ENCODE measurements at places on chromosomes 3 and 15. TPM values are rescaled to one million over a fixed set of nuclear protein-coding genes. Genes with fewer than 3 reads are reported as not detected.

The RCCD1 gene
- total RNA-seq, result 5.2 TPM

The GOLGA6L10 gene
- total RNA-seq, result 0.28 TPM

The RTP4 gene
- total RNA-seq, result not detected

The DNAJB11 gene
- 71.2 TPM for total RNA-seq

The SPINK8 gene
- not detected for total RNA-seq

The ZNF80 gene
- total RNA-seq, result not detected

The SEMA3G gene
- total RNA-seq, result 175 TPM

The SH2D7 gene
- total RNA-seq, result not detected

The UROC1 gene
- total RNA-seq, result not detected

The SLC6A6 gene
- 46.3 TPM for total RNA-seq

GRCh38 chr3:73041537-73041936 lies 19.9 kb upstream of the EBLN2 start:
- DNase-seq, result no peak

DNA sequence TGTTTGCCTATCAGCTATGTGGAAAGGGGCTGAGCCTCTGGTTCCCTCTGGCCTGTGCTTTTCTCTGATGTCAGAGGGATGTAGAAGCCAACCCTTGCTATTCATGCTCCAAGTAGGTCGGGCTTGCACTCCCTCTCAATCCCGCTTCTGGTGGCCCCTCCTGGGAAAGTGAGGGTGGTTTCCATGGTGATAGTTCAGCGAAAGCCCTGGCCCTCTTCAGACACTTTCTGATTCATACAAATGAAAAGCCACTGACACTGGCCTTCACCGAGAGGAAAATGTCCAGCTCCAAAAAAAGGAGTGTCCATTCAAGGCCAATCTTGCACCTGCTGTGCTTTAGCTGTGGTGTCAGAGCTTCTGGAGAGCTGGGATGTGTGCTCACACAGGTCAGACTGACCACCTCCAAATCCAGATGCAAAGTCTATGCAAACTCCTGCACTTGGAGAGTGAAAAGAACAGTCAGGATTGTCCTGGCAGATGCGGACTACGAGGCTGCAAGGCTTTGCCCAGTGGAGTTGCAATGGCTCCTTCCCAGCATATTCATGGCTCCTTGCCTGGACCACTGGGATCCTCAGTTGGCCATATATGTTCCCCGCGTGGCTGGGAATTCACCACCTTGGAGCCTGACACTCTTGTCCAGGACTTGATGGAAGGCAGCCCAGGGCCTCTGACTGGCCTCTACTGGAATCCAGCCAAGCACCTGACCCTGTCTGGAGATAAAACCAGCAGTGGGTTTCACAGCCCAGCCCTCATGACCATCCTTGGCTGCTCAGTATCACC lies 96.6 kb downstream of the CEMIP start:
- no peak for DNase-seq

GRCh38 chr3:105014631-105015030 lies 352.1 kb upstream of the ALCAM start:
- no peak for DNase-seq

- no peak for DNase-seq
Observed at GRCh38 chr3:76361010-76361409, 575.7 kb upstream of the ZNF717 start.

GRCh38 chr3:35965908-35966307 lies 326.6 kb downstream of the ARPP21 start:
- no peak for DNase-seq

DNA sequence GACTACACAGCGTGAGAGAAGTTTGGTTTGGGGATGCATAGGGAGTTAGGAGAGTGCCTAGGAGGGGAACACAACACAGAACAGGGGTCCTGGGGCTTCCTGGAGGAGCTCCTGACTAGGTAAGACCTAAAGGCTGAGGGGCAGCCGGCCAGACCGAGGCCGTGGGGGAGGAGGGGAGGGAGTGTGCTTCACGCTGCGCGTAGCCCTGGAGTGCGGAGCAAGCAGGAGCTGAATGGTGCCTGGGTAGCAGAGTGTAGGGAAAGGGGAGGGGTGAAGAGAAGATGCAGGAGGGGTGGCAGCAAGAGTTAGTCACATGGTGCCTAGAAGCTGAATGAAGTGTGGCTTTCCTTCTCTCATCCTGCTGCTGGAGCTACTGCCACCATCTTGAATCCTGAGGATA lies 32.4 kb upstream of the HHATL start:
- no peak for DNase-seq

- no peak for DNase-seq
Observed at GRCh38 chr3:52783211-52783555, 5.8 kb downstream of the ITIH1 start.

DNA sequence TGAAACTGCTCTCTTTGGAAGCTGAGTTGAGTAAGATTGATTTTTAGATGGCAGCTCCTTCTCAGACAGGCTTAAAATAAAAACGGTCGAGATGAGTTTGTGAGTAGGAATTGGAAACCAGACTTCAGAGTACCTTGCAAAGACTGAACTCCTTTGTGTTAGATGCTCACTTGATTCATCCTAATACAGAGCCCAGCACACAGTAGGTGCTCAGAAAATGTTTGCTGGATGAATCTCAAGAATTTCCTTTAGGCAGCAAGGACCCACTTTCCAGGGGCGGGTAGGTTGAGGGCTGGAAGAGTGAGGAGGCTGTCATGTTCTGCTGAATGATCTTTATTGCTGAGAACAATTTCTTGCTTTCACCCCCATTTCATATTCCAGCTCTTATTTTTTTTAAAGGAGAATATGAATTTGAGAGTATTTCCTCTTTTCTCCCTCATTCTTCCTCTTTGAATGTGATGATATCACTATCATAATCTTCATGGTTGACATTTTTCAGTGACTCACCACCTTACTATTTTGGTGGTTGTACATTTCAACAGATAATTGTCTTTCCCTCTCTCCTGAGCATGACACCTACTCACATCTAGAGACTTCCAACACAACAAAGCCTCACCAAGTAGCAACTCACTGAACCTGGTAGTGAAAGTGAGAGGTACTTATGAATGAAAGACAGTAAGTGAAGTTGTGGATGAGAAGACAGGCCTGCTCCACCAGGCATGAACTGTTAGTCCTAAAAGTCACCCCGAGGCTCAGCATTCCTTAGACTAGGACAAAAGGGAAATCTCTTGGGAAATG lies 113.3 kb downstream of the PDCD6IP start:
- no peak for DNase-seq

GRCh38 chr15:69979783-69980182 lies 117.9 kb downstream of the TLE3 start:
- no peak for DNase-seq

- DNase-seq, result peak; percentile 70
Observed at GRCh38 chr3:138479438-138479863, 45.0 kb downstream of the ESYT3 start.

- DNase-seq, result no peak
Observed at GRCh38 chr15:69140306-69140705, 20.1 kb upstream of the GLCE start.

DNA sequence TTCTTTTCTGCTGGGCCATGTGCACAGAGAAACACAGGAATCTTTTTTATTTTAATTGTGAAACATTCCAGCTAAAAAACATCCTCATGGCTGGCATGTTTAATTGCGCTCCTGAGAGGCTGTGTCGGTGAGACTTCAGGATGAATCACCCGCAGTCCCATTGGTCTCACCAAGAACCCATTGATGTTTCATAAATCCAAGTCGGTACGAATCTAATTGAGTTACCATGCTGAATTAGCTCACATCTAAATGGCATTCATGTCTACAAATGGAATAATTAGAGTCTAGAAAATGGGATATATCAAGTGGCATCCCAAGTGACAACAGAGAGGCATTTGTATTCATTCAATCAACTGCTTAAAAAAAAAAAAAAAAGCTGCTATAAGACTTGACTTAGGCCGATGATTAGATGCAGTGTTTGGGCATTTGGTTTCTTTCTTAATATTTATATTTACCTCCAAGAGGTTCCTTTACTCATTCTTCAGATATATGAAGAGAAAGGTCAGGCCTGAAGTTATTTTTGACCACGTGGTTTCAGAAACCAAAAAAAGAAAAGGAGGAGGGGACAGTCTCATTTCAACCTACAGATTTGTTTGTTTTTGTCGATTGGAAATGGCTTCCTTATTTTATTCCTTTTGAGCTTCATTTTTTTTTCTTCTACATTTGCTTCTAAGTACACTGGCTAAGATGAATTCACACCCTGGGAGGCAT lies 79.1 kb upstream of the FOXB1 start:
- no peak for DNase-seq

GRCh38 chr3:177379045-177379444 lies 181.8 kb upstream of the TBL1XR1 start:
- DNase-seq, result no peak

- DNase-seq, result peak; percentile 56
Observed at GRCh38 chr15:29924750-29925149, 102.5 kb upstream of the TJP1 start.

GRCh38 chr3:167051421-167051820 lies 328.7 kb downstream of the ZBBX start:
- DNase-seq, result no peak

DNA sequence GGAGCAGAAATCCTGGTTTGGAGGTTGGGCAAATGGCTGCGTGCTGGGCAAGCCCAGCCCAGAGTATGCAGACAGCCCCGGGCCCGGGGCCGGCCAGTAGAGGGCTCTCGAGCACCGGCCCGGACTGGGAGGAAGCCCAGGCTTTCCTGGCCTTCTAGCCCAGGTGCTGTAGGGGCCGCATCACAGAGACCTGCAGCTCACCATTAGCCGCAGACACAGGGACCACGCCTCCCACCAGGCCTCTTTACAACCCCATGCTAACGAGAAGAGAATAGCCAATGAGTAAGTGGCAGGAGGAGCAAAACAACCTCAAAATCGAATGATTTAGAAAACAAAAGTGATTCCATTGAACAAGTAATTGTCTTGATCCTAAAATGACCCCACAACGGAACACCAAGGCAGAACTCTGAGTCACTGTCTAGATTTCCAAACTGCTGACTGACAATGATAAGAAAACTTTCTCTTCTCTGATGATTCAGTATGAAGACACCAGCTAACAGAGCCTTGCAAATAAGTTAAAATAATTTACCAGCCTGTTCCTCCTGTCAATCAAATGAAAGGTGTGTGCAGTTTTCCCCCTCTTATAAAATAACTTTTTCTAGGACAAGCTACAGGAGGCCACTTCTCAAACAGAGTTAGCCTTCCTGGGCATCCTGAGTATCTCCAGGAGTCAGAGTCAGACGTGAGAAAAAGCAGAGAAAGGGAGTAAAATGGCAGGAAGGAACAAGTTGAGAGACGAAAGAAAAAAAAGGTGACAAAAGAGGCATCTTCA lies 102.2 kb downstream of the DGKG start:
- DNase-seq, result peak; percentile 88

DNA sequence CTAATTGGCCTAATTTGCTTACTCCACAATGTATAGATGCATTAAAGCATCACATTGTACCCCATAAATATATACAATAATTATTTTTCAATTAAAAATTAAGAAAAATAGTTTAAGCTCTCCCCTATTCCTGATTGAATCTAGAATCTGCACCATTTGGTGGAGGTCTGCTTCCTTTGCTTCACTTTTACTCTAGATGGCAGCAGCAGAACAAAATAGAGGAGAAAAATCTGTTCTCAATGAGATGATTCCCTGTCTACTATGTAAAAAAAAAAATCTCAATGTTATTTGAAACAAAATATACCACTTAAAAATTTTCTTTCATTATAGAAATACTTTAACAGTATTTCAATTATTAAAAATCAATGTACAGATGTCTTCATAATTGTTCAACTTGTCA lies 109.6 kb upstream of the FXR1 start:
- no peak for DNase-seq

- DNase-seq, result no peak
Observed at GRCh38 chr3:62027796-62028195, 345.6 kb downstream of the FEZF2 start.

DNA sequence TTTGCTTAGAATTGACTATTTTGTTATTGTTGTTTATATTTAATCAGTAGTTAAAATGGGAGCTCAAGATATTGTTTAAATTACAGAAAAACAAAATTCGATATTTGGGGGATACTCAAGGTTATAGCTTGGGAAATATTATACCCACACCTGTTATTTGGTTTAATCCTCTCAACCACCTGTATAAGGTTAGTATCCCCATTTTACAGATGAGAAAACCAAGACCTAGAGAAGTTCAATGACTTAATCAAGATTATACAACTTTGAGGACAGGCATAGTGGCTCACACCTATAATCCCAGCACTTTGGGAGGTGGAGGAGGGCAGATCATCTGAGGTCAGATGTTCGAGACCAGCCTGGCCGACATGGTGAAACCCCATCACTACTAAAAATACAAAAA lies 39.8 kb upstream of the CA12 start:
- no peak for DNase-seq

DNA sequence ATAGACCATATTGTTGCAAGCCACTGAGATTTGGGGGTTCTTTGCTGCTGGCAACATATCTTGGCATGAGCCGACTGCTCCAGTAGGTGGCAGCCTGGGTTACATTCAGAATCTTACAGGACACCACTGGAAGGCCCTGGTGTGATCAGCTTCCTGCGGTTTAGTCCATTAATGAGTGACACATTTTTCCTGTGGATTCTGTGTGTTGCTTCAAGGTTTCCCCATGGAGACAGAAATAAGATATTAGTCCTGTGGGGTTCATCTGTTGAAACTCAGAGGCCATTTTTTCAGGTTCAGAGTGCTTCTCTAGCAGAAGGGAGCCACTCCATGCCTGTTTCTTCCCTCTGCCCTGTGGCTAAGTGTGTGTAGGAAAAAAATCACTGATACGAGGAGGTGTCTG lies 116.2 kb downstream of the MFSD1 start:
- peak; percentile 69 for DNase-seq

- no peak for DNase-seq
Observed at GRCh38 chr3:68210635-68211034, 556.2 kb upstream of the SUCLG2 start.

DNA sequence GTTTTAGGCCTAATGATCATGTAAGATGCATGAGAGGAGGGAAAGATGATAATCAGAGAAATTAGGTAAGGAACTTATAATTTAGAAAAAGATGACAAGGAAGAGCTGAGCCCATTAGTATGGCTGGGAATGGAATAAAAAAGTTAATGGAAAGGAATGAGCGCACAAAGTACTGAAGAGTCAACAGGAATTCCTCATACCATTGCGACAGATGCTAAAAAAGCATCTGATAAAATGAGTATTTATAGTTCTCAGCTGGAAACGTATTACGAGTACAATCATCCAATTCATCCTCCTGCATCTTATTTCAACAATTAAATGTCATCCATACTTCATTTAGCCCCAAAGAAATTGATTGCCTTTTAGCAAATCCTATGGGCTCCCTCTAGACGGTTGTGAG lies 58.9 kb downstream of the TMCC1 start:
- DNase-seq, result no peak

GRCh38 chr3:117751651-117752050 lies 1042.1 kb downstream of the TUSC7 start:
- DNase-seq, result no peak
